Stimulated activated naive B cell treated with anti-CD40 and anti-IgM and Interleukin-4, amounts not matched to agents 10 μg/mL and 1 μg/mL and 100 μg/mL, for 72 hours (primary cell): ENCODE measurements at places on chromosomes 6 and 20.

DNA sequence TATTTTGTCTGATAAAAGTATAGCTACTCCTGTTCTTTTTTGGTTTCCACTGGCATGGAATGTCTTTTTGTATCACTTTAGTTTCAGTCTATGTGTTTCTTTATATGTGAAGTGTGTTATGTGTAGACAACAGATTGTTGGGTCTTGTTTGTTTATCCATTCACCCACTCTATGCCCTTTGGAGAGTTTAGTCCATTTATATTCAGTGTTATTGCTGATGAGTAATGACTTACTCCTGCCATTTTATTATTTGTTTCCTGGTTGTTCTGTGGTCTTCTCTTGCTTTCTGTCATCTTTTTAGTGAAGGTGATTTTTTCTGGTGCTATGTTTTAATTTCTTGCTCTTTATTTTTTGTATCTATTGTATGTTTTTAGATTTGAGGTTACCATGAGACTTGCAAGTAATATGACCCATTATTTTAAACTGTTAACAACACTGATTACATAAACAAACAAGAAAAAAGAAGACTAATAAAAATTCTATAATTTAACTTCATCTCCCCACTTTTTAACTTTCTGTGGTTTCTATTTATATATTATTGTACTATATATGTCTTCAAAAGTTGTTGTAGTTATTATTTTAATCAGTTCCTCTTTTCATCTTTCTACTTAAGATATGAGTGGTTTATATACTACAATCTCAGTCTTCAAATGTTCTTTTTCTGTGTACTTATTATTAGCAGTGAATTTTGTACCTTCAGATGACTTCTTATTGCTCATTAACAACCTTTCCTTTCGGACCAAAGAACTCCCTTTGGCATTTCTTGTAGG is 323.4 kb downstream of the BTBD9 start:
- DNase-seq = no peak

DNA sequence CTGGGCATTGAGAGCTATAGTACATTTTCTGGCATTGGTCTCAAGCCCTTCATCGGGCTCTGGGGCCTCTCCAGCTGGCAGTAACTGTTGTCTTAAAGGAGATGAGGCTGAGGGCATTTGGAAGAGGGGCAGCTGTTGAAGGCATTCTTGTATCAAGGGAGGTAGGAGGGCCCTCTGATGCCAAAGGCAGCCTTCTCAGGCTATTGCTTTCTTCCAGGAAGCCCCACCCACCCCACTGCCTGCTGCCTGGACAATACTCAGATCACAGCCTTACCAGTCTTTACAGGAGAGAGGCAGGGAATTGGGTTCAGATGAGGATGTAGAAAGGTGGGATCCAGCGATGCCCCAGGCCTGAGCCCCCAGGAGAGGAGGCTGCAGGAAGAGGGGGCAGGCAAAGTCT is 46.0 kb downstream of the CPXM1 start:
- no peak for DNase-seq

DNA sequence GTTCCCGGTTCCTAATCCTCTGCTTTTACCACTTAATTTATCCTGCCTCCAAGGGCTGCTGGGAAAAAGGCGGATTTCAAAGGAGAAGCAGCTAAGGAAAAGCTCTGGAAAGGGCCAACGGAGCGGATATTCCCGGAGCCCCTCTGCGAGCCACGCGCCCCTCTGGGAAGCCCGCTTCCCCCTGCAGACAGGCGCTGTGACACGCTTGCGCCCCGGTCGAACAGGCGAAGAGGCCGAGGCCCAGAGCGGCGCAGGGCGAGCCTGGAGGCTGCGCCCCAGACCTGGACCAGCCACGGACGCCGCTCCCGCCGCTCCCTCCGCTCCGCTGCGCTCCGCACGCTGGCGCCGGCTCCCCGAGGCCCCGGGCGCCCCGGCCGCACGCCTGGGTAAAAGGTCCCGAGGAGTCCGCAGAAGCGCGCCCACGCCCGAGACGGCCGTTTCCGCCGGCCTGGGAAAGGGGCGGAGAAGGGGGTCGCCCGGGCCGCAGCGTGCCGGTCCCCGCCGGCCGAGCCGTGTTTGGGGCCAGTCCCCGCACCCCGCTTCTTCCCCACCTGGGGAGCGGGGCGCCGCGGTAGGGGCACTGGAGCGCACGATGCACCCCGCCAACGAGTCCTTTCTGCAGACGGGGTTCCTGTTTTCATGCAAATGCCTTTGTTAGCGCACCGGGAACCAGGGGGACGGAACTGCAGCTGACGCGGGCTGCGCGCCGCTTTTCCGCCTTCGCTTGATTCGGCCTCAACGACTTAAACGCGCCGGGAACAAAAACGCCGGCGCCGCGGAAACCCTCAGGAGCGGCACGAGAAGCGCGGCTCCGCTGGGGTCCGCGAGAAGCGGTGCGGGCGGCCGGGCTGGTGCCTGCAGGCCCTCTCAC is 91.9 kb upstream of the SIRPA start:
- peak; percentile 77 for DNase-seq

DNA sequence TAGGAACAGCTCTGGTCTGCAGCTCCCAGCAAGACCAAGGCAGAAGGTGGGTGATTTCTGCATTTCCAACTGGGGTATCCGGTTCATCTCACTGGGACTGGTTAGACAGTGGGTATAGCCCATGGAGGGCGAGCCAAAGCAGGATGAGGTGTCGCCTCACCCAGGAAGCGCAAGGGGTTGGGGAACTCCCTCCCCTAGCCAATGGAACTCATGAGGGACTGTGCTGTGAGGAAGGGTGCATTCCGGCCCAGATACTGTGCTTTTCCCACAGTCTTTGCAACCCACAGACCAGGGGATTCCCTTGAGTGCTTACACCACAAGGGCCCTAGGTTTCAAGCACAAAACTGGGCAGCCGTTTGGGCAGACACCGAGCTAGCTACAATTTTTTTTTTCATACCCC is 21.8 kb downstream of the HDDC2 start:
- no peak for DNase-seq

GRCh38 chr6:162416831-162417537 is 310.6 kb downstream of the PRKN start:
- no peak for DNase-seq

GRCh38 chr20:33791959-33792597 is 19.1 kb upstream of the CHMP4B start:
- peak; percentile 29 for DNase-seq
